ENCODE measurements at places on chromosomes 16 and 17.

- H3K36me3 ChIP-seq, result no peaks in the 10 kb centered on the region
- no peaks in the 10 kb centered on the region for H3K4me1 ChIP-seq
- no peak overlapping the region for H3K27ac ChIP-seq
- no peak for DNase-seq
- H3K4me3 ChIP-seq, result no peak overlapping the region
Measured at GRCh38 chr16:12173121-12173520, 196.6 kb downstream of the SNX29 start.

GRCh38 chr17:73503560-73503959 lies 140.7 kb downstream of the SDK2 start:
- H3K27ac ChIP-seq, result no peak overlapping the region
- H3K27me3 ChIP-seq, result no peaks in the 10 kb centered on the region
- no peaks in the 10 kb centered on the region for H3K36me3 ChIP-seq

DNA sequence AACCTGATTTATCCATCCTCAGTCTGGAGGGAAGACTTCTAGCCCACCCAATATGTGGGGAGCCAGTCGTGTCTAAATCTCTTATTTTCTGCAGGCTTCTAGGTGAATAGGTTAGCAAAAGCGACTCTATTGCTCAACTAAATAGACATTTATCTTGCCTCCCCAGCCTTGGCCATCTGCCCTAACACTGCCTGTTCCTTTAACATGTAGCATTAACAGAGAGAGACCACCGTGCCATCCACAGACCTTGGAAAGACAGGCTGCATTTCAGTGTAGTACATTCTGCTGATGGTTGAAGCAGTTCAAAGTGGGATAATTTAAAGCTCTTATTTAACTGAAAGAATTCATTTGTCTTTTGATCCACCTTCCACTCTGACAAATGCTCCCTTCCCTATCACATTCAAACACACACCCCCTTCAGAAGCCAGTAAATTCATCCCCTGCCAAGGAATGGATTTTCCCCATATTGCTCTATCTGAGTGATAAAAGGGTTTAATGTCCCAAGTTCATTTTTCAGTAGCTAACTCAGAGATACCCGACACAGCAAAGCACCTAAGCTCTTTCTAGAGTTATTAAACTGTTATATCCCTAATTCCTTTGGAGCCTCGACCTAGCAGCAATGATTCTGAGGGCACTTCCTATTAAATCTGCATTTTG lies 58.1 kb upstream of the COX10 start:
- no peak overlapping the region for H3K4me3 ChIP-seq
- no peak for DNase-seq
- no peaks in the 10 kb centered on the region for H3K27me3 ChIP-seq

GRCh38 chr17:42436391-42436790 lies 13.3 kb upstream of the CAVIN1 start:
- H3K4me3 ChIP-seq, result no peak overlapping the region
- peaks cover 2% of the 10 kb centered on the region for H3K4me1 ChIP-seq
- no peaks in the 10 kb centered on the region for H3K36me3 ChIP-seq

DNA sequence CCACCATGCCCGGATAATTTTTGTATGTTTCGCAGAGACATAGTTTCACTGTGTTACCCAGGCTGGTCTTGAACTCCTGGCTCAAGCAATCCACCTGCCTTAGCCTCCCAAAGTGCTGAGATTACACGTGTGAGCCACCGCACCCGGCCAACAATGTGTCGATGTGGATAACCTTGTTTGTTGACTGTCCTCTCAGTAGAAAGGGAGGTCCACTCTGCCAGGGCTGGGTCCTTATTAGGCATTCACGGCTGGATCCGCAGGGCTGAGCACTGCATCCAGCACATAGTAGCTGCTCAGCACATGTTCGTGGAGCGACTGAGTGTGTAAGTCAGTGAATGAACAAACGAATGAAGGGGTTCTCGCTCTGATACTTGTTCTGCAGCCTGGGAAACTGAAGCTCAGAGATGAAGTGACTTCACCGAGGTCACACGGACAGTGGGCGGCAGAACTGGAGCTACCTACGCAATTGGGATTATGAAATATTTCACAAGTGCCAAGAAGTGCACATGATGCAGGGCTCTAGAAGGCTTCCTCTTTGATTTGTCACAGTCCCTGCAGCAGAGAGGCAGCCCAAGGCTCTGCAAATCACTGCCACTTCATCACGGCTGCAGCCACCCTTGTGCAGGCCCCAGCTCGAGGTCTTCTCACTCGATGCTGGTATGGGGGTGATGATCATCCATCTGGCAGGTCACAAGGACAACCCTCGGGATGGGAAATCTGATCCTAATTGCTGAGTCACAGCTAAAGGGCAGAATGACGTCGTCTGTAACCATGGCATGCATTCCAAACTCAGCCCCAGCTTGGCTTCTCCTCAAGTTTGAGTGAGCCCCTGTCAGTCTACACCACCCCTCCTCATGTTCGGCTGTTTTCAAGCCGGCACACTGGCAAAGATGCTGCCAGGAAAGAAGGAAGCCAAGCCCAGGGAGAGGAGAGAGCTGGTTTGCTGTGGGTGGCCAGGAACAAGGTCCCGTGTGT lies 28.0 kb upstream of the SNN start:
- peaks cover 11% of the 10 kb centered on the region for H3K27me3 ChIP-seq
- H3K27ac ChIP-seq, result no peak overlapping the region
- peaks cover 5% of the 10 kb centered on the region for H3K4me1 ChIP-seq
- H3K4me3 ChIP-seq, result no peak overlapping the region
- no peaks in the 10 kb centered on the region for H3K36me3 ChIP-seq

Data from activated T-helper 1 cell treated with anti-CD3 and anti-CD28 coated beads, Interleukin-12 subunit alpha, Interleukin-12 subunit beta, Interleukin-2, Interleukin-4 antibody, amounts not matched to agents 30 ng/mL and 10 ng/mL and 1 ng/mL, durations not matched to agents 14 hours and 24 hours and 36 hours (primary cell).